ENCODE measurements at places on chromosomes 3 and 15.

DNA sequence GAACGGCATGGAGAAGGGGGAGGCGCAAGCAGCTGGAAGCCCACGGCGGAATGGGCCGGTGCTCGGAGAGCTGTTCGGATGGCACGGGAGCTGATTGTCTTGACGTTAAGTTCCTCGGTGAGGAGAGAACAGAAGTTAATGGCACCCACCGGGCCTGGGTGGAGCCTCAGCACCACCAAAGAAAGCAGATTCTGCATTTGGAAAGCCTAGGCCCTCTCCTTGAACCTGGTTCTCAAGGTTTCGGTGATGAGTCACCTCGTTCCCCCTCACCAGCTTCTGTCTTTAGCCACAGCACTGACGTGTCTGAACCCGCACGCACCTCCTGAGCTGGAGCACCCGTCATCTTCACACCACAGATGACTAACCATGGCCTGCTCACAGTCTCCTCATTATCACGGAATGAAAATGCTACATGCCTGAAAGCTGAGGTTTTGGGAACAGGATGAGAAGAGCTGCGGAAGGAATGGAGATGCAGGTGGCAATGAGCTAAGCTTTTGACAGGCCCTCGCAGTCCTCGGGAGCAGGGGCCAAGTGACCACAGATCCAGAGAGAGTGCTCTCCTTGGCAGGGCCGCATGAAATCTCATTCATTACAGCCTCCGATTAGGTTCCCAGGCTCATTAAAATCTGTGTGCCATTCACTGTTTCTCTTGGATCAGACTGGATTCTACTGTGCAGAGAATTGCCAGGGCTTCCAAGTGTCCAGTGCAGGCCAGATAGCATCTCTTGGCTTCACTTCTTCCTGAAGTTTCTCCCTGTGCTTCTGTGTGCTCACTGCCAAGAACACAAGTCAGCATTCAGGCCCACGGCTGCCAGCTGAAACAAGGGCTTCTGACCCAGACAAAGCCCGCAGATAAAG, 96.3 kb upstream of the DLG1 start:
- H3K4me3 ChIP-seq = peak overlapping the region; percentile 27
- no peaks in the 10 kb centered on the region for H3K4me1 ChIP-seq
- no peaks in the 10 kb centered on the region for H3K27me3 ChIP-seq
- DNase-seq = peak; percentile 72

GRCh38 chr3:39271363-39271914, 8.4 kb downstream of the CX3CR1 start:
- peaks cover 9% of the 10 kb centered on the region for H3K27me3 ChIP-seq
- H3K27ac ChIP-seq = no peak overlapping the region
- peaks cover 36% of the 10 kb centered on the region for H3K4me1 ChIP-seq
- H3K36me3 ChIP-seq = no peaks in the 10 kb centered on the region
- DNase-seq = no peak

- no peak overlapping the region for H3K4me3 ChIP-seq
- H3K27me3 ChIP-seq = peaks cover 41% of the 10 kb centered on the region
- H3K36me3 ChIP-seq = no peaks in the 10 kb centered on the region
- H3K27ac ChIP-seq = no peak overlapping the region
- DNase-seq = no peak
These were observed 157.9 kb downstream of the TLE3 start for GRCh38 chr15:69939513-69940440.

DNA sequence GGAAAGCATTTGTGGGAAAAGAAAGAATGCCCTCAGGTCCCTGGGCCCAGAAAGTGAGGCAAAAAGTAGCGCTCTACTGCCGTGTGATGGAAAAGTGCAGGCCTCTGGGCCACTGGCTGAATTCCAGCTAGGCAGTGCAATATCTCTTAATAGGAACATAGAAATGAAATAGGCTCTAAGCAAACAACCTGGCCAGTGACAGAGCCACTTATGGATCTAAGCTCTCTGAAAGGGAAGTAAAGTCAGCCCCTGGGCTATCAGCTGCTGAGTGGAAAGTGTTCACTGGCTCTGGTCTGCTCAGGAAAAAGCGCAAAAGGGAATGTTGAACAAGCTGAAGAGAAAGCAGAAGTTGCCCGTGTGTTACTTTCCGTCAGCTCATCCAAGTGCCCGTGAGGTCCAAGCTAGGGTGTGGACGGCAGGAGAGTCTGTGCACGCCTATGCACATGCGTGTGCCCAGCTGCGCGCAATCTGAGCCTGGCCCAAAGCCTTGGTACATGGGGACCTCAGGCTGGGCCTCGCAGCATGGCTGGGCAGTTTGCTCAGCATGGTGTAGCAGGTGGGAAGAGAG, 74.0 kb upstream of the RAD18 start:
- no peaks in the 10 kb centered on the region for H3K36me3 ChIP-seq
- H3K27ac ChIP-seq = no peak overlapping the region
- H3K4me3 ChIP-seq = no peak overlapping the region
- DNase-seq = no peak

DNA sequence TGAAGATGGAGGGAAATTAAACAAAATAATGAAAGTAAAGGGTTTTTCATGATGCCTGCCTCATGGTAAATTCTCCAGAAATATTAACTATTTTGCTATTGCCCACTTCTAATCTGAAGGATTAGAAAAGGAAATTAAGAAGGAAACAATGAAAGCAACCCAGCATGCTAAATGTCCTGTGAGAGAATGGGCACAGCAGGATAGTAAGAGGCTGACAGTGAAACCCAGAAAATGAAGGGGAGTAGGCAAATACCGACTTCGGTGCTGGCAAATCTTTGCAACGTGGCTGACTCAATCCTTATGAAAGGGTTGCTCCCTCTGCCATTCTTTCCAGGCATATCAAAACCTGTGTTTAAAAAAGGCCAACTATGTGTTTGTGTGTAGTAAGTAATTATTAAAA, 147.5 kb upstream of the SYNPR start:
- DNase-seq = no peak
- no peak overlapping the region for H3K27ac ChIP-seq
- H3K27me3 ChIP-seq = no peaks in the 10 kb centered on the region
- no peaks in the 10 kb centered on the region for H3K36me3 ChIP-seq
- no peaks in the 10 kb centered on the region for H3K4me1 ChIP-seq

Measured in T-helper 2 cell treated with Interferon-gamma antibody and Interleukin-4, amounts not matched to agents 5 μg/mL and 100 μg/mL, for 36 hours (primary cell).